GM12891 (cell line): ENCODE measurements at places on chromosomes 7 and 10.

- DNase-seq = peak; percentile 25
Measured at GRCh38 chr10:124092860-124093773, at the start of gene CHST15. TSS of gene CHST15 (minus strand) at chr10:124093598. CDS start at chr10:124046212, 47,386 bp downstream.

- DNase-seq = no peak
Measured at GRCh38 chr7:40918701-40919271, 784.0 kb downstream of the SUGCT start.

GRCh38 chr7:141436575-141437075 lies 114.6 kb upstream of the AGK start:
- DNase-seq = no peak

DNA sequence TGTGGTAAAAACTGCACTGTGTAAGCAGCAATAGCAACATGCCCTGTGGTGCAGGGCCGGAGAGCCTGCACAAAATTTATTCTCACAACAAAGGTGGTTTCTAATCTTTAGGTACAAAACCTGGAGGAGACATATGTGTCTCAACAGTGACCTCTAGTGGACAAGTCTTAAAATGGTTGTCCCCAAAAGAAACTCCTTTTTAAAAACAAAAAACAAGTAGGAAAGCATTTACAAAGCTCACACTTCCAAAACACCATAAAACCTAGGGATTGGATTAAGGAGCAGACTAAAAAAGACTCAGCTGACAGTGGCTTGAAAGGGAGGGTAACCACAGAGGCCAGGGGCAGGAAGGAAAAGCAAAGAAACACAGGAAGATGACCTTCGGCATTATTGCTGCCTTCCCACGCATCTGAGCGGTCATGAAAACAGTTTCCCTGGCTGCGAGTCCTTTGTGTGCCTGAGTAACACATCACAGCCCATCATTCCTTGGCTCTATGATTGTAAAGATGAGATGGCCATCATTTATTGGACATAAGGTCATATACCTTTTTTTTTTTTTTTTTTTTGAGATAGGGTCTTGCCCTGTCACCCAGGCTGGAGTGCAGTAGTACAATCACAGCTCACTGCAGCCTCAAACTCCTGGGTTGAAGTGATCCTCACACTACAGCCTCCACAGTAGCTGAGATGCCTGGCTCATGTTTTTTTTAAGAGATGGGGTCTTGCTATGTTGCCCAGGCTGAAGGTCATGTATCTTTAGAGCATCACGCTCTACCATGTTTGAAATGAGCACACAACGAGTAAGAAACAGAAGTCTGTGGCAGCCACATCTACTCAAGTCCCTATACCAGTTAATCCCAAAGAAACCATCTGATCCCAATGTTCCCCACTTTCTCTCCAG lies 39.5 kb downstream of the RSU1 start:
- peak; percentile 32 for DNase-seq

GRCh38 chr7:1939434-1940401 lies 269.6 kb downstream of the ELFN1 start:
- DNase-seq = no peak

DNA sequence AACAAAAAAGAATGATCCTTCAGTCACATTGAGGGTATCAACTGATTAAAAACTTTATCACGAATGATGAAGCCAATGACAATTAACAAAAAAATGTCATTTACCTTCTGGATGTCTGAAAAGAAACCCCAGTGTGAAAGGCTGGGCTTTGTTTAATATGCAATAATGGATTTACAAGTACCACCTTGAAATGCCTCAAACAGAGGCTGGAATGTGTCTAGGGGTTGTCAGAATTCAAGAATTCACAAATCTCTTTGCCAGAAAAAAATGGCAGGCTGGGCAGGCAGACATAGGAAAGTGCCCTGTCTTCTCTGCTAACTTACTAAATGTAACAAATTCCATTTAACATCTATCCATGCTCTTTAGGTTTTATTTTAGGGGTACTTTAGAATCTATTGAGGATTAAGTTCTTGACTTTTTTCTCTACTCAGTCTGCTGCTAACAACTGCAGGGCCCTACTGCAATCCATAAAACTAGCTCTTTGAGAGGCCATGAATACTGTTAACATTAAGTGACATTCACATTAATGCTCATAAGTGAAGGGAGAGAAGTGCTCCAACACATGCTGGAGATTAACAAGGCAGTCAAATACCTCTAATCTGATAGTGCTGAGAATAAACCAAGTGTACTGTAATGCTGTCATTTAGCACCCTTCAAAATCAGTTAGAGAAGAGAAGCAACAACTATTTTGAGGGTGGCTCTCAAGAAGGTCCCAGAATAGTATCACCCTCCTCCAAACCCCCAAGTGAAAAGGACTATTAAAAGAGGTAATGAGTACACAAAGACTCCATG lies 43.1 kb upstream of the KCNIP2 start:
- DNase-seq = no peak

- no peak for DNase-seq
Measured at GRCh38 chr10:63573068-63573697, 52.0 kb downstream of the REEP3 start.

DNA sequence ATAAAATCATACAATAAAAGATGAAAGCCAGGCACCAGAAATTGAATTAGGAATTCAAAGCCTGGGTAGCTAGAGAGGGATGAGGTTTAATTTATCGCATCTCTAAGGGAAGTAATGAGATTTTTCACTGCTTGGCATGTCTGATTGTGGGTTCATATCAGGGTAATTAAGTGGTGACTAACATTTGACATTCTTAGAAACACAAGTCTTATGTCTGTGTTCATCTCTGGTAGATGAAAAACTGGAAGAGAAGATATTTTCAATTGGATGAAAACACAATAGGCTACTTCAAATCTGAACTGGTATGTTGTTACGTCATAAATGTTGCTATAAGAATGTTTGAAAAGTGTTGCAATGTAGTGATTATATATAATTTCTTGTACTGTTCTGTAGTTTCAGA lies 36.8 kb upstream of the ARMS2 start:
- no peak for DNase-seq
